Stimulated activated CD8-positive, alpha-beta memory T cell treated with anti-CD3 and anti-CD28 coated beads, Interleukin-7, amount 100 ng/mL, for 48 hours (primary cell): ENCODE measurements at places on chromosomes 4 and X.
A peak's percentile ranks its signal among the peaks of the same experiment; 100 is the strongest.

GRCh38 chr4:39326468-39326977, 39.6 kb downstream of the RFC1 start:
- DNase-seq = no peak

DNA sequence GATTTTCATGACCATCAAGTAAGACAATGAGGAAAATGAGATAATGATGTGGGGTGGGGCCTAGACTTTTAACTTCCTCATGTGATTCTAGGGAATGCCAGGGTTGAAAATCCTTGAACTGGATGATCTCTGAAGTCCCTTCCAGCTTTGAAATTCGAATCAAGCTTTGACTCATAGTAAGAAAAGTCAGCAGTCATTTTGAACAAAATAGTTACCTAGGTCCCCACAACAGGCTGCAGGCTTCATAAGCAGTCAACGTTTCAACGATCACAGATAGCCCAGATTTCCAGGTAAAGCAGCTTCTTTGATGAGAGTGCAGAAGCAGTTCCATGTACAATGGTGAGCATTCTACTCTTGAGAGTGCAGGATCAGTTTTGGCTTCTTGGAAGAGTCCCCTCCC, 93.7 kb downstream of the GRIA3 start:
- no peak for DNase-seq

DNA sequence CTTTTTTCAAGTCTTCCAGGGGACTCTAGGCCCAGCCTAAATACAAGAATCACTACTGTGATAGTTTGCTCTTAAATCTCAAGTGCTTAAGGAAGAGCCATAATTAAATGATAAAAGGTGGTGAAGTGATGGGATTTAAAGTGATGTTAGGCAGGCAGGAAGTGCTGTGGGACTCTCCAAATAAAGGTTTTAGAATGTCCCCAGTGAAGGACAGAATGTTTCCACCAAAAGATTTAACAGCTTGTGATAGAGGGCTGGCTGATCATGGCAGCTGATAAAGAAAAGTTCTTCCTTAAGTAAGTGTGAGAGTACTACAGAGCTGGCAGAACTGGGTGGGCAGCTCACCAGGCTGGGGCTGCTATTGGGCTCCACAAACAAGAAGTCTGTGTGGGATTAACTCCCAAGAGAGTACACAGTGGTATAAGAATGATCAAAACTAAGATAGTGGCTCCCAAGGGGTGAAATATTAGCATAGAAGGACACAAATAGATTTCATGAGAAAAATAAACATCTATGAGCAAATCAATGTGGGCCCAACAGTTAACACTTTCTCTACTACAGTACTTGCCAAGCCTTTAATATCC, 637.2 kb upstream of the CPEB2 start:
- DNase-seq = no peak

GRCh38 chr4:7906171-7906701, 33.4 kb downstream of the AFAP1 start:
- DNase-seq = no peak

- DNase-seq = peak; percentile 64
These were observed at the start of gene CFAP97 for GRCh38 chr4:185203486-185204237. TSS of gene CFAP97 (minus strand) at chr4:185204000. CDS start at chr4:185191196, 12,804 bp downstream.
